ENCODE measurements at places on chromosomes 4 and X.
A peak's percentile ranks its signal among the peaks of the same experiment; 100 is the strongest.

DNA sequence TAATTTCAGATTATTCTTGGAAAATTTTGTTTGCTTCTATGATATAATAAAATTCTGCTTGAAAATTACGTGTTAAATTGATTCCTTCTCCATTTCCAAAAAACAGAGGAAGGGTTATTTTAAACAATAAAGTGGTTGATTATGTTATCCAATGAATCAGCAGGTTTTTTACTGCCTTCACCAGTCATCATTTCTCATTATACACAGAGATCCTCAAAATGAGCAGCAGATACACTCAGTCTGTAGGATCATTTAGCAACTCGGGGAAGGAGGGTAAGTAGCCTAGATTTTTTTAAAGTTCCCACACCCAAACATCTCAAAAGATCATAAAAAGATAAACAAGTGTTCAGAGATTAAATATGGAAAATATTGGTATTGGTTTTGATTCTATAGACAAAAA lies 6.8 kb upstream of the TMEM144 start:
- DNase-seq: no peak

DNA sequence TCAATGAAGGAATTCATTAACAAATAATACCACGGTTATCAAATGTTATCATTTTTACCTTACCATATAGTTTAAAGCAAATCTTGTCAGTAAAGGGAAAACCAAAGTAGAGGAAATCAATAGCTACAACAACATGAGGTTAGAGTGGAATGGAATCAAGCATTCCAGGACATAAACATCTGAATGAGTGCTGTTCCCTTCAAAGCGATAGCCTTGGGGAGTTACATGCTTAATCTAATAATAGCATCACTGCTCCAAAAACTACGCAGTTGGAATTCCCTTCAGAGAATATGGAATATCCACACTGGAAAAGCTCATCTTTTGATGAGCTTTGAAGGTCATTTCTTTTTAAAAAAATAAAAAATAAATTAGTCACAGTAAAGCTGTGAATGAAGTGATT lies 31.2 kb downstream of the PDE5A start:
- DNase-seq: no peak

- no peak for DNase-seq
Observed at GRCh38 chr4:23737571-23737970, 152.3 kb downstream of the PPARGC1A start.

GRCh38 chr4:26000274-26000950 lies 86.4 kb downstream of the SMIM20 start:
- no peak for DNase-seq

- DNase-seq: no peak
Observed at GRCh38 chrX:153576961-153577360, 22.0 kb downstream of the CCNQ start.

- no peak for DNase-seq
Observed at GRCh38 chrX:103688946-103689345, 2.4 kb upstream of the MORF4L2 start.

- DNase-seq: no peak
Observed at GRCh38 chrX:110156167-110156754, 153.3 kb downstream of the TMEM164 start.

DNA sequence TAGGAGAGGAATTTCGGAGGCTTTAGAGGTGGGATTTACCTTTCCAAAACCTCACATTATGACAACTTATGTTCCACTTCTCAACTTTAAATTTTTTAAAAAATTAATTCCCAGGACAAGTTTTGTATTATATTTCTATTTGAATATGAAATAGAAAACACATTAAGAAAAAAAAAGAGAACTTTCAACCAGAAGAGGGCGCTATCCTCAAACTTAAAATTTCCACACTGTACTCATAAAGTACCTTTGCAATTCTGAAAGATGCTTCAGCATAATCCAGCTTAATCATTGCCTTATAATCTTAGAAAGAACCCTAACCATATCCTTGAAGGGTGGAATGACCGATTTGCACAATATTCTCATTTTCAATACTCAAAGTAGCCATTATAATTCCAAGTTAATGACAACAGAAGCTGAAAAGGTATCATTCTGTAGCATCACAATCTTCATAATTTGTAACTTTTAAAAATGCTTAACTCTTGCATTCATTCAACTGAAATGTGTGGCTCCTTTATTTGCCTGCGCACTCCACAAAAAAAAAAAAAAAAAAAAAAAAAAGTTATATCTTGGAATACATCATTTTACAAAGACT lies 158.0 kb downstream of the KCNIP4 start:
- DNase-seq: no peak

- no peak for DNase-seq
Observed at GRCh38 chr4:65921180-65921579, 250.9 kb upstream of the EPHA5 start.

DNA sequence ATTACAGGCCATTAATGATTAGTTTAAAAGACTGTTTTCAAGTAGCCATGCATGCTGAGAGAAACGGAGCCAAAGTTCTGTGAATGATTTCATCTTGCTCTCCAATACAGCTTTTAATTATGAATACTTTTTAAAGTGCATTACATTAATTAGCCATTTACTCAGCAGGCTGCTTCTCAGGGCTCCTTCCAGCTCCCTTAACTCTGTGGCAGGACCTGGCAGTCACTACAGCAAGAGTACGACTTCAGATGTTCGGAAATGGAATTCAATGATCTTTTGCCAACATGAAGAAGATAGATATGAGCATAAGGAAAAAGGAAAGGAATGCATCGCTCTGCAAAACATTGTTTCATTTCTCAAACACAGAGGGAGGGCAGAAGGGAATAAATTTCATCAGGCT lies 987.2 kb downstream of the PDHA2 start:
- DNase-seq: no peak

DNA sequence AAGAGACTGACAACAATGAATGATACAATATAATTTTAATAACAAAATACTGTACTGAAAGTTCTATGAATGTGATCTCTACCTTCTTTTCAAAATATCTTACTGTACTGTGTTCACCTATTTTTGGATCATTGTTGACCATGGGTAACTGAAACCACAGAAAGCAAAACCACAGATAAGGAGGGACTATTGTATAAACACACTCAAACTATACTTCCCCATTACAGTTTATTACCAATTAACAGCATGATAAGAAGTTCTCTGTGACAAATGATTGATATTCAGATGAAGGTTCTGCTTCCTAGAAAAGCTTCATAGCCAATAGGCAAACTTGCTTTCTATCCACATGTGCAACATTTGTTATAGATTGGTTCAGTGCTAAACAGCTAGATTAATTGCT lies 50.1 kb downstream of the GABRG1 start:
- no peak for DNase-seq

DNA sequence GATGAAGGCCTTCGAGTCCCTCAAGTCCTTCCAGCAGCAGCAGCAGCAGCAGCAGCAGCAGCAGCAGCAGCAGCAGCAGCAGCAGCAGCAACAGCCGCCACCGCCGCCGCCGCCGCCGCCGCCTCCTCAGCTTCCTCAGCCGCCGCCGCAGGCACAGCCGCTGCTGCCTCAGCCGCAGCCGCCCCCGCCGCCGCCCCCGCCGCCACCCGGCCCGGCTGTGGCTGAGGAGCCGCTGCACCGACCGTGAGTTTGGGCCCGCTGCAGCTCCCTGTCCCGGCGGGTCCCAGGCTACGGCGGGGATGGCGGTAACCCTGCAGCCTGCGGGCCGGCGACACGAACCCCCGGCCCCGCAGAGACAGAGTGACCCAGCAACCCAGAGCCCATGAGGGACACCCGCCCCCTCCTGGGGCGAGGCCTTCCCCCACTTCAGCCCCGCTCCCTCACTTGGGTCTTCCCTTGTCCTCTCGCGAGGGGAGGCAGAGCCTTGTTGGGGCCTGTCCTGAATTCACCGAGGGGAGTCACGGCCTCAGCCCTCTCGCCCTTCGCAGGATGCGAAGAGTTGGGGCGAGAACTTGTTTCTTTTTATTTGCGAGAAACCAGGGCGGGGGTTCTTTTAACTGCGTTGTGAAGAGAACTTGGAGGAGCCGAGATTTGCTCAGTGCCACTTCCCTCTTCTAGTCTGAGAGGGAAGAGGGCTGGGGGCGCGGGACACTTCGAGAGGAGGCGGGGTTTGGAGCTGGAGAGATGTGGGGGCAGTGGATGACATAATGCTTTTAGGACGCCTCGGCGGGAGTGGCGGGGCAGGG lies 568 bp downstream of the HTT start:
- peak; percentile 30 for DNase-seq

- DNase-seq: no peak
Observed at GRCh38 chr4:101793397-101793796, 2.9 kb downstream of the BANK1 start.

- no peak for DNase-seq
Observed at GRCh38 chrX:113522814-113523213, 682.2 kb upstream of the AMOT start.

- DNase-seq: no peak
Observed at GRCh38 chr4:98617358-98618047, 40.9 kb downstream of the TSPAN5 start.

GRCh38 chr4:6423575-6423974 lies 48.8 kb downstream of the PPP2R2C start:
- no peak for DNase-seq

DNA sequence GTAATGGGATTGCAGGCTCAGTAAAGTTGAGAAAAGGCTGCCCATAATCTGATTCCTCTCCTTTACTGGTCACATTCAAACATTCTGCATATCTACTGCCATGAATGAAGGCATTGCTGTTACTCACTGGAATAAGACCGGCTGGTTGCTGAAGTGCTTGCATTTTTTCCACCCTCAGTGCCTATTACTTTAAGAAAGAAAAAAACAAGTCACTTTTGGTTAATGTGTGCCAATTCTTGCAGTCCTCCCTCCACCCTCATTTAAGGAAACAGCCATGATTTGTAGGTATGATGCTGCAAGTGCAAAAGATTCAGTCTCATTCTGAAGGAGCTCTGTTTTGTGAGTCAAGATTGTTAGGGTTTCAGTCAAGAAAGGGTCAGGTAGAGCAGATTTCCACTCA lies 94.9 kb downstream of the EMCN start:
- DNase-seq: no peak

- DNase-seq: no peak
Observed at GRCh38 chrX:146259207-146259606, 441.6 kb downstream of the SLITRK2 start.

- DNase-seq: no peak
Observed at GRCh38 chr4:111016416-111016815, 393.5 kb upstream of the PITX2 start.

DNA sequence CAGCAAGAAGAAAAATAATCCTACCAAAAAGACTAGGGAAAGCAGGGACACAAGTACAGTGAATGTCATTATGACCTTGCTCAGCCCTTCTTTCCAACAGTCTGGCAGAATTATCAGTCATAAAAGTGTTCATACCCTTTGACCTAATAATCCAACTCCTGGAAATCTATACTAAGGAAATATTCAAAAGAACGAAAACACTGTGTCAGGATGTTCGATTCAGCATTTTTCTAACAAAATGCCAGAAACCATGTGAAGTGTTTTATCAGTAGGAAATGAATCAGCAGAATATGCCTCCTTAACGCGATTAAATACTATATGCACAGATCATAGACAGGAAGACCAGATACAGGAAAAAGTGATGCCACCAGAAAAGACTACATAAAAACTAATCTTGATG lies 16.2 kb upstream of the S100G start:
- no peak for DNase-seq

GRCh38 chr4:173511787-173512361 lies 18.2 kb downstream of the HAND2 start:
- DNase-seq: no peak

GRCh38 chrX:87616371-87616770 lies 98.8 kb downstream of the KLHL4 start:
- DNase-seq: no peak

GRCh38 chr4:131427000-131427399 lies 1722.1 kb upstream of the PCDH10 start:
- no peak for DNase-seq

DNA sequence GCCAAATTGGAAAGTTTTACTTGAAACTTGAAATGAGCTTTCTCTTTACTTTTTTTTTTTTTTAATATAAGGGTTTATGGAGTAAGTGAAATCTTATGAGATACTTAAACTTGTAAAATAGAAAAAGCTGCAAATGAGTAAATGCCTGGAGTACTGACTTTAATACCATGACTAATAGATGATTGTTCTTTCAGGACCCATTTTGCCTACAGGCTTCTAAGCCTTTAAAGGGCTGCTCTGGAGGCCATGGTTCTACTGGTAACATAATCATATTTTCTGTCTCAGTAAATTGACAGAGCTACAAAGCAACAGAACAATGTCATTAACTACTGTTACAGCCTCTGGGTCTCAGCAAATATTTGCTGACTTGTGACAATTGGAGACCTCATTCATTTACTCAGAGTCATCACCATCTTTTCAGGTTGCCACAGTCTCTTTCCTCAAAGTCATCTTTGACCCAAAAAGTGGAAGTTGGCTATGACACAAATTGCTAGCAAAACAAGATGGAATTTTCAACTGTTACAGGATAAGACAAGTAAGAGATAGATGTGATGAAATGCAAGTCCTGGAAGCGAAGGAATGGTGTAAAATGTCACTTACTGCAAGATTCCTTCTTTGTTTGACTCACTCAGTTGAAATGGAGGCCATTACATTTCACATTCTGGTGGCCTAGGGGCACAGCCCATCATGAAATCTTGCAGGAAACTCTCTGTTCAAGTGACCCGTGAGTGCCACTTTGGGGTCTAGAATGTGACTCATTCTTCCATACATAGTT lies 132.7 kb downstream of the BTC start:
- DNase-seq: no peak
